ENCODE measurements at places on chromosomes 4 and X.

DNA sequence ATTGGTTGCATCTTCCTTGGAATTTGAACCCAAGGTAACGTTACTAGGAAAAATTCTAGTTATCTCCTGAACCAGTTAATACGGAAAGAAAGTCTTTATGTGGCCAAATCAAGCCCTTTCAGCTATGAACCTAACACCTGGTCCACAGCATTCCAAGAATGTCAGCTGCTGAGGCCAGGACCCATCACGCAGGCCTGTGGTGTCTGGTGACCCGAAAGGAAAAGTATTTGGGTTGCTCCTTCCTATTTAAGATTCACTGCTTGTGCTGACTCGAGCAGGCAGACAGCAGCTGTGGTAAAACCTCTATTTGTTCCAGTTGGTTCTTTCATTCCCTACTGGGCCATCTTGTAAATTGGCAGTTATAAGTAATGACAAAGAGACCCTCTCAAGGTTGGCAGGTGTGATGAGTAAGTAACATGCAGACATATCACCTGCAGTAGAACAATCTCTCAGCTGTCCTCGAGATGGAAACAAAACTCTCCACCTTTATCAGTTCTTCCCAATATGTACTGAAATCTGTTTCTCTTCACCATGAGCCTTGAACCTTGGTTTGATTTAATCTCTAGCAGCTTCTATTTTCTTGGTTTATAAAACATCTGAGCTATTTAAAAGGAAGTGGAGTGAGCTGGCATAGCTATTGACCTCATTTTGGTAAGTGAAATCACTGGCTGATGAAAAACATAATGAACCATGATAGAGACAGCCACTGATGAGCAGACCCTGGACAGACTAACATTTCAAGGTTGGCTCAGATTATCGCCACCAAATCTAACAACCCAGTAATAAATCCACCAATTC lies 182.1 kb upstream of the SMIM31 start:
- DNase-seq = no peak

DNA sequence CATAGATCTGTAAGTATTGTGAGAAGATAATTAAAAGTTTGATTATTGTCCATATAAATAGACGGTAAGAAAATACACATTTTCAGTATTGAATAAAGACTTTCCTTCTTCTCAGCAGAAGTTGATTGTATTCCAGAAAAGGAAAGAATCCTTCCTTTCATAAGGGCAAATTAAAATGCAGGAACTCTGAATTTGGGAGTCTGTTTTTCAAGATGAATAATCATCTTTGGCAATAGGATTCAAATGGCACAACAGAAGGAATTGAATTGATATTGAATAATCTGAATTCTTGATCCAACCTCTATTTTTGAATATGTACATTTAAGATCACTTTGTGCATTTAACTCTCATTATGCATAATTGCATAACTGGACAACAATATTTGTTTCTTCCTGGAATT lies 149.3 kb downstream of the DMD start:
- DNase-seq = no peak

DNA sequence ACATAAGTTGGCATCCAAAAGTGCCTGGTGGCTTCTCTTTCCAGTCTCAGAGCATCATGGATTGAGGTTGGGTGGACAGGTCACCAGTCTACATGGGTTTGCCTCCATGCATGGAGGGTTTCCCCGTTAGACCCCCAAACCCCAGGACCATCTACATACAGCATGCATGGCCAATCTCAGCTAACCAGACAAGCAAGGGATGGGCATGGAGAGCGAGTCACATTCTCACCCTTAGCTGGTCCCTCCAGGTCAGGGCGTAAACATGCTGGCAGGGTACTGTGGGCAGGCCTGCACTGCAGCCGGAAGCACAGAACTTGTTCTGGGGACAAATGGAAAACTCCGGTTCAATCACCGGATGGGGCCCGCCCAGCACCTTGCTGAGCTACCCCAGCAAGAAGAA lies 37.3 kb downstream of the HCCS start:
- no peak for DNase-seq

DNA sequence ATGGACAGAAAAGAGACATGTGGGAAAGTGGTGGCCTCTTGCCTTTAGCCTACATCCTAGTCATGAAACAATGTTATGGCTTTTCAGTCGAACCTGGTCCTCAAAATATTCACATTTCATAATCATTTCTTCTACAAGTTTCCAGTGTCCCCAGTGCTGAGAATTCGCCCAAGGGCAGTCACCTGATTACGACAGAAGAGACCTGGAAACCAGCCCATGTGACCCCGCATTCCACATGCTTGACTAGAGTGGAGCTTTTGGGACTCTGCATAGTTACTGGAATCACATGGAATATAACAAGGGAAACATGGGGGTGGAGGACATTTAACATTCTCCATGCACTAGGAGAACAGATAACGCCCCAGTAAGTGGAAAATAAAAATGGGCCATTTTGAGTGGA lies 100.1 kb downstream of the PPARGC1A start:
- peak; percentile 79 for DNase-seq

GRCh38 chr4:15242021-15242420 lies 185.8 kb upstream of the C1QTNF7 start:
- DNase-seq = no peak

DNA sequence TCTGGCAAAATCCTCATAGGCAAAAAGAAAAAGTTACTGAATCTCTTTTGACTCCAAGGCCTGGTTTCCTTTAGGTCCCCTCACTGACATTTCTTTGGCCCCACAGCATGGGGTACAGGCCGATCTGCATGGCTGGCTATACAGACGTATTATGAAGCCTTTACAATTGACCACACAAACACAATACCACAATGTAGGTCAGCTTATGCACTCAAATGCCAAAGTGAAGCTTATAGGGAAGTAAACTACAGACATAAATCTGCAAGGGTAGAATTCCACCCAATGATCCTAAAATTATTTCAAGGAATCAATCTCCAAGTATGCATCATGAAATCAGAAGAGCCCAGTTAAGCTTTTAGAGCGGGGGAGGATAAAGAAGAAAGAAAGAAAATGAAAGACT lies 20.7 kb downstream of the STX18 start:
- no peak for DNase-seq
